HS-27A (cell line): ENCODE measurements at places on chromosomes 2 and 18.

GRCh38 chr2:29295845-29296244 lies 180.6 kb downstream of the CLIP4 start:
- DNase-seq: no peak

GRCh38 chr18:45006934-45007333 lies 326.2 kb downstream of the SETBP1 start:
- DNase-seq: no peak

DNA sequence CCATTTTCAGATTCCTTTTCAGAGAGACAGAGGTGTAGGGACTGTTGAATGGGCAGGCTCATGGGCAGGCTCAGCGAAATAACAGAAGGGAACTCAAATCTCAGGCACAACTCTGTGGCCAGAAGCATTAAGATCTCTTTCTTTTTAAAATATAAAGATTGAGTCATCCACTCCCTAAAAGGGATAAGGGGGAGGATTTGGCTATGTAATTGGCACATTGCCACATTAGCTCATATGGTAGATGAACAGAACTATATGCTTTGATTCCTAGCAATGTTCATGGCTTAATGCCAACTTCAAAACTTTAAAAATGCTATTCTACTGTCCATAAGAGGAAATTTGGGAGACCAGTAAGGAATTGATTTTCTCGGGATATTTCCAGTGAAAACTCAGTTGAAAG lies 53.8 kb upstream of the SLC5A7 start:
- no peak for DNase-seq

DNA sequence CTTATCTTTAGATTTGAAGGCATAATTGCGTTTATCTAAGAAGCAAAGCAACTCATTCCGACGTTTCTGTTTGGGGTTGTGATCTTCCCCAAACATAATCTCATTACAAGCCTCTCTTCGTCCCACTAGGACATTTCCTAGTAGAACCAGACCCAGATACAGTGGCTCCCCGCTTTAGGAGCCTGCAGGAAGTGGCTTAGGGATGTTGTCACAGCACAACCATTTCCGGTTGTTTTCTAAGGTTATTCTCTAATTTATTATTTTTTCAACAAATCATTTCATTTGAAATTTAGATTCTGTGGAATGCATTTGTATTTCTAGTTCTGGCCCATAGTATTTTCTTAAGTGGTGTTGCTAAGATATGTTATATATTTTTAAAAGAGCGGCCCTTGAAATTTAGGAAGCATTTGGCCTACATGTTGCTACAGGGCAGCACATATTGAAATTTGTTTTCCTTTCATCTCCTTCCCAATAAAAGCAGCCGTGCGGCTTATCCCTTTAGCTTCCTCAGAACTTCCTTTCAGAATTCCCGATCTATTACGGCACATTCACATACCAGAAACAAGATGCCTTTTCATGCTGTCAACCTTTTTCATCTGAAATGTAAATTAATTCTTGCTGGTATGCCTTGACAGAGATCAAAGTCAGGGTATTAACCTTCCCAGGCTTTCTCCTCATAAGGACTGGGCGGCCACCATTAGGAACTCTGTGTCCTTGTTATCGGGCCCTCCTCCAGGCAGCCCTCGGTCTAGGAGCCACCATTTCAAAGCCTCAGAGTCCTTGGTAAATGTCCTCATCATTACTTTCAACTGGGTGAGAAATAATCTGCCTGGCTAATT lies 210.9 kb upstream of the SP5 start:
- DNase-seq: no peak

GRCh38 chr2:37795938-37796337 lies 124.5 kb upstream of the CDC42EP3 start:
- peak; percentile 72 for DNase-seq

- DNase-seq: no peak
Observed at GRCh38 chr2:116687371-116687770, 1127.1 kb upstream of the DDX18 start.

- no peak for DNase-seq
Observed at GRCh38 chr2:231816327-231817026, 30.2 kb downstream of the COPS7B start.

DNA sequence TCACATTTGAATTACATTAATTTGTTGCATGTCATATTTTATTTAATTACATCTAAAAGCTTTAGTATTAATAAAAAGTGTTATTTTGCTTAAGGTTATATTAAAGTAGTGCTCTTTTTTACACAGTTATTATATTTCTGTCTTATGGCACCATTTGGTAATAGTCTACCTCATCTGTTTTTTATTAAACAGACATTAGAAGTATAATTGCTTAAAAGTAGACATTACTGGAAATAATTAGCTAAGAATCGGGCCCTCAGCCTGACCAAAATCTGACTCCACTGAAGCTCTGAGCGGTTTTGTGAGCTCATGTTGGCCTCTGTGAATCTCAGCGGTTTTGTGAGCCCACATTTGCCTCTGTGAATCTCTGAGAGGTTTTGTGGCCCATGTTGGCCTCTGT lies 102.5 kb upstream of the SNTG2 start:
- DNase-seq: no peak

DNA sequence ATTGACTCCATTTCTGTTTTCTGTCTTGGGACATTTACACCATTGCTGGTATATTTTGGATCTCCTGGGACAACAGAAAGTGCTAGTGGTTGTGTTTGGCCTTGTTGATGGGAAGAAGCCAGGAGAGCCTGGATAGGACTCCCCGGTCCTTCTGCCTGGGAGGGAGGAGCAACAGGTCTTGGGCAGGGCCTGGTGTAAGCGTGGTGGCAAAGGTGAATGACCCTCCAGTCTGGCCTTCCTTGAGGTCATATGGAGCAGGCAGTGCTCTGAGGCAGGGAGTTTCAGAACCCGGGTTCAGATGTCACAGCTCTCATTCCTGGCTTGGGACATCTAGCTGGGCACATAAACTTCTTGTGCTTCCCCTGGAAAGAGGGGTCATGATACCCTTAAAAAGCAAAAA lies 56.0 kb upstream of the RBM44 start:
- DNase-seq: no peak

GRCh38 chr18:46224181-46224775 lies 120.1 kb downstream of the HAUS1 start:
- no peak for DNase-seq

- no peak for DNase-seq
Observed at GRCh38 chr2:8527031-8527430, 154.8 kb upstream of the ID2 start.

GRCh38 chr2:77520641-77521547 lies 1.3 kb downstream of the LRRTM4 start:
- no peak for DNase-seq
